CD4-positive, alpha-beta T cell (primary cell): ENCODE measurements at places on chromosomes 6 and 20.
A peak's percentile ranks its signal among the peaks of the same experiment; 100 is the strongest.

- no peak overlapping the region for H3K4me3 ChIP-seq
- no peaks in the 10 kb centered on the region for H3K27me3 ChIP-seq
- H3K27ac ChIP-seq: no peak overlapping the region
These were observed 214.3 kb downstream of the TFAP2C start for GRCh38 chr20:56843386-56843785.

DNA sequence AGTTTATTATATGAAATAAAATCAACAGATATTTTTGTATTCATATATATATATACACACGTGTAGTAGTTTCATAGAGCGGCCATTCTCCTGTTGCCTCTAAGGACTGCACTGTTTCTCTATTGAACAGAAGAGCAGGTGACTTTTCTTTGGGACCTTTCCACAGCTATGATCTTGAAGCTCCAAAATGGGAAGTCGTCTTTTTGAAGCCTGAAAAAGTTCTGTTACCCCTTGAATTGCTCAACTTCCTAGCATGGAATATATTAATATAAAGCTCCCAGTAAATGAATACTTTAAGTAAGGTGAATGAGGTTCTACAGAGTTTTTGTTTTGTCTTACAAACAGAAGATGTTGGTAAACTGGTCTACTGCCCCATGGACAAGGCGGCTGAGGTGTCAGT is 42.2 kb upstream of the ADTRP start:
- no peak overlapping the region for H3K27ac ChIP-seq
- H3K36me3 ChIP-seq: no peaks in the 10 kb centered on the region
- no peak for DNase-seq
- no peaks in the 10 kb centered on the region for H3K4me1 ChIP-seq

- no peaks in the 10 kb centered on the region for H3K27me3 ChIP-seq
- H3K4me1 ChIP-seq: no peaks in the 10 kb centered on the region
- H3K4me3 ChIP-seq: no peak overlapping the region
These were observed 129.6 kb downstream of the SYNDIG1 start for GRCh38 chr20:24598996-24599395.

- H3K4me3 ChIP-seq: no peak overlapping the region
- no peak overlapping the region for H3K27ac ChIP-seq
- DNase-seq: no peak
- no peaks in the 10 kb centered on the region for H3K27me3 ChIP-seq
- H3K36me3 ChIP-seq: peaks cover 7% of the 10 kb centered on the region
These were observed 4.2 kb downstream of the TM9SF4 start for GRCh38 chr20:32113591-32114260.

DNA sequence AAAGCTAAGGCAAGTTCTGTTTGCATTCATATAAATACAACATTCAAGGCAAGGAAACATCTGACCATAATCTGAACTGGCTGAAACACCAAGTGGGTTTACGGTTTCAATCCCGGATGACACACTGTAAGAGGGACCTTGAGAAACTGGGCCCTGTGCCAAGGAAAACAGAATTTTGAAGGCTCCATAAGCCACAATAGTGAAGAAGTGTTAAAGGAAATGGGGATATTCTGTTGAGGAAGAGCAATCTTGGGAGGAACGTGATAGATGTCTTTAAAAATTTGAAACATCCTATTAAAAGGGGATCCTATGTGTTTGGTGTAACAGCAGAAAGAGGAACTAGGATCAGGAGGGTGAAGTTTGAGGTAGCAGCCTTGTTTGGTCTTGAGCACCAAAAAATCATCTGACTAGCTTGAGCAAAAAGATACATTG is 82.4 kb upstream of the TAB2 start:
- no peaks in the 10 kb centered on the region for H3K27me3 ChIP-seq
- H3K27ac ChIP-seq: peak overlapping the region; percentile 87
- H3K4me3 ChIP-seq: no peak overlapping the region
- H3K4me1 ChIP-seq: peaks cover 35% of the 10 kb centered on the region
